Activated CD4-positive, CD25-positive, alpha-beta regulatory T cell (primary cell): ENCODE measurements at places on chromosomes 12 and 14.
A peak's percentile ranks its signal among the peaks of the same experiment; 100 is the strongest.

DNA sequence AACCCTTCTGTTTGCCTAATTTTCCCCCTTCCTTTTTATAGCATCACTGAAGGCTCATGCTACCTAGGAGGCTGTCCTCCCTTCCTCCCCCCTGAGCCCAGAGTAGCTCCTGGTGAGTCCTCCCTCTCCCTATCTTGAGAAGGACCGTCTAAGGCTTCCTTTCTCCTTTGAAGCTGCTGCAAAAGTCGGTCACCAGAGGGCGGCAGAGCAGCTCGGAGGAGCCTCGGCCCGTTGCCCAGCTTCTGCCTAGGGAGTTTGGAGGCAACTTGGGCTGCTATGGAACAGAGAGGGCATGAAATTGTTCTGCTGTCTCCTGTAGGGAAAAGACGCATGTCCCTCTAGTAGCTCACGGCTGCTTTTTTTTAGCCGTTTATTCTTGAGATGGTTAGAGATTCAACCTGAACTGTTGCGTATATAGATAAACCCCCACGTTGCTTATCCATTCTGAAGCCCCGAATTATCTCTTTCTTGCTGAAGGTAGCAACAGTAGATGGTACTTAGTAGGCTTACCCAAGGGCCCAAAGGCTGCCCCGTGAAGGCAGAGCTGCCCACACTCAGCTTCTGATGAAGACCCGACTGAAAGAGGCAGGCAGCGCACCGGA, 5.7 kb downstream of the WNT5B start:
- DNase-seq, result peak; percentile 28

DNA sequence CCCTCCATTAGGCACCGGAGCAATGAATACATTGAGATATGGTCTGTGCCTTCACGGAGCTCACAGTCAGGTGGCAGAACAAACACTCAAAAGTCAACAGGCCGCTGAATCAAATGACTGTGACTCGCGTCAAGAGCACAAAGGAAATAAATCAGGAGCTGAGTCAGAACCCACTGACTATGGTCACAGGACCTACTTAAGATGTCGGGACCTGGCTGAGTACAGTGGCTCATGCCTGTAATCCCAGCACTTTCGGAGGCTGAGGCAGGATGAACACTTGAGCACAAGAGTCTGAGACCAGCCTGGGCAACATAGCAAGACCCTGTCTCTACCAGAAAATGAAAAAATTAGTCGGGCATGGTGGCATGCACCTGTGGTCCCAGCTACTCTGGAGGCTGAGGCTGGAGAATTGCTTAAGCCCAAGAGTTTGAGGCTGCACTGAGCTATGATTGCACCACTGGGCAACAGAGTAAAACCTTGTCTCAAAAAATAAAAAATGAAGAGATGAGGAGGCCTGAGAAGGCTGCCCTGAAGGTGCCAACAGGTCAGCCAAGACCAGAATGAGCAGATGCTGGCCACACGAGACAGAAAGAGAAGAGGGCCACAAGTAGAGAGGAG, 19.9 kb downstream of the TMEM233 start:
- DNase-seq, result no peak

DNA sequence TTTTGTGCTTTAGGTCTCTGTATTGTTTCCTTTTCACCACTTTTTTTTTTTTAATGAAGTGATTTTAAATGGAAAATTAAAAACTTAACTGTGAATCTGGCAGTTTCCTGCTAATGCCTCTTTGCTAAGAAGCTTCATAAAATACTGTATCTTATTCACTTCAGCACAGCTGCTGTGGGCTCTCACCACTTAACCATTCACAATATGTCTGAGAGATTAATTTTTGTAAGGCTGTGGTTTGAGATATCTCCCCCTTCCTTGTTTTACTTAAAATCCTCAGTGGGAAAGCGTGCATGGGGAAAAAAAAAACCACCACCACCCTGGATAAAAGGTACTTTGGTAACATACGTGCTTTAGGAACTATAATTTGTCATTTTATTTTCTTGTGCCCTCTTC, 115.9 kb downstream of the ETV6 start:
- DNase-seq, result no peak

GRCh38 chr12:120628919-120629318, 11.5 kb upstream of the CABP1 start:
- no peak for DNase-seq

- DNase-seq, result peak; percentile 72
Observed at GRCh38 chr12:52980650-52981423, 25.4 kb upstream of the EIF4B start.

DNA sequence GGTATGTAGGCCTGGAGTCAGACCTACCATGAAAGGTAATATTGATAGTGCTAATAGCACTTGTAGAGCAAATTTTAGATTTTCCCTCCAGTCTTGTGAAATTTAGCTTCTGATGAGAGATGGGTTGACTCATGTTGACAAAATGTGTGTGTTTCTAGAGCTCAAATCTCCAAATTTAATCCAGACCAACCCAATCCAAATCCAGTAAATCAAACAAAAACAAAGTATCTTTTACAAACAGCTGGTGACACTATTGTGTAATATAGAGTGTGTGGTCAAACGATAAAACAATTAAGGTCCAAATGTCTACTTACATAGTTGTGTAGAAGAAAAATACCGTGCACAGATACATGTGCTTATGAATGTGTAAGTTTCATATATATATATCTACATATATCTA, 63.4 kb upstream of the KITLG start:
- DNase-seq, result no peak

GRCh38 chr12:121581686-121582429, 1.0 kb upstream of the KDM2B start:
- no peak for DNase-seq

- no peak for DNase-seq
Observed at GRCh38 chr14:96037891-96038557, 1.1 kb upstream of the C14orf132 start.

GRCh38 chr14:58899317-58899713, 261.6 kb downstream of the DACT1 start:
- no peak for DNase-seq

GRCh38 chr12:120199025-120199424, 1.9 kb downstream of the RPLP0 start:
- no peak for DNase-seq

- DNase-seq, result no peak
Observed at GRCh38 chr14:64053694-64054669, 201.2 kb downstream of the SYNE2 start.

- DNase-seq, result no peak
Observed at GRCh38 chr14:77125281-77125801, 16.2 kb downstream of the ZDHHC22 start.

DNA sequence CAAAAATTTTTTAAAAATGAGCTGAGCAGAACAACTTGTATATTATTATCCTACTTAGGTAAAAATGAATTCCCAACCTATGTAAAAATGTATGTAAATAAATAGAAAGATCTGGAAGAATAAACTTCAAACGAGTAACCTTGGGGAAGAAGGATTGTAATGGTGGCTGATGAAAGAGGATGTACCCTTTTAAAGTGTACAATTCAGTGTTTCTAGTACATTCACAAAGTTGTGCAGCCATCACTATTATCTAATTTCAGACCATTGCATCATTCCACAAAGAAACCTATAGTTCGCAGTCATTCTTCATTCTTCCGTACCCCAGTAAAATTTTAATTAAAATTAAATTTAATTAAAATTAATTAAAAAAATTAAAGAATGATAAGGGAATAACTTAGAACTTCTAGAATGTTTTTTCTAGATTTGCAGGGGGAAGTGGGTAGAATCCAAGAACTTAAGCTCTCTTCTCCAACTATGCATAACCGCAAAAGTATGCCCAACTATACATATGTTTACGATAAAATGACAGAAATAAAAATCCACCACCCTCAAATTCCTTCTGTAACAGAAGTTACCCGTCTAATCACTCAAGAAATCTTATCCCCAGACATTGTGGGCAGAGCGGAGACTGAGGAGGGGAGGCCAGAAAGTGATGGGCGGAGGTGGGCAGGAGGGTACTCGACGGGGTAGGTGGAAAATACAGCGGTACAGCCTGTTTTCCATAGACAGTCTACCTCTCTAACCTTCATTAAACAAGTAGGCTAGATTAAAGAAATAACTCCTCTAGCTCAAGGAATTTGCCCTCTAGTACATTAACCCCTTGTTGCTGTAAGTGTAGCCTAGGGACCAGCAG, 921 bp downstream of the DEPDC4 start:
- no peak for DNase-seq

- no peak for DNase-seq
Observed at GRCh38 chr14:41521891-41522290, 84.8 kb upstream of the LRFN5 start.

- DNase-seq, result no peak
Observed at GRCh38 chr12:52139147-52139546, 52.7 kb downstream of the KRT80 start.

DNA sequence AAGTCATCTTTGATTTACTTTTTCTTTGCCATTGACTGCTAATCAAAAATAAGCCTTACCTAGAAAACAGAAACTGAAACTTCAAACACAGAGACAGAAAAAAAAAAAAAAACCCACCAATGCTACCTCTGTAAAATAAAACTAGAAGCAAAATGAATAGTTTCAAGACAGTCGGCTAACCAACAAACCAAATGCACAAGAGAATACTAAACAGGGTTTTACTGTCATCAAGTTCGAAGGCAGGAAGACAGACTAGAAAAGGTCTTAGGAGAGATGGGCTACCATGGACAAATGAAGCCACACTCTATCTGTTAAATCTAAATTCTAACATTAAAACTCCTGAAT, 59.5 kb downstream of the SEL1L start:
- no peak for DNase-seq

- no peak for DNase-seq
Observed at GRCh38 chr12:64332296-64332695, 58.3 kb downstream of the C12orf56 start.

GRCh38 chr12:50039151-50039835, 14.0 kb upstream of the RACGAP1 start:
- DNase-seq, result peak; percentile 86

DNA sequence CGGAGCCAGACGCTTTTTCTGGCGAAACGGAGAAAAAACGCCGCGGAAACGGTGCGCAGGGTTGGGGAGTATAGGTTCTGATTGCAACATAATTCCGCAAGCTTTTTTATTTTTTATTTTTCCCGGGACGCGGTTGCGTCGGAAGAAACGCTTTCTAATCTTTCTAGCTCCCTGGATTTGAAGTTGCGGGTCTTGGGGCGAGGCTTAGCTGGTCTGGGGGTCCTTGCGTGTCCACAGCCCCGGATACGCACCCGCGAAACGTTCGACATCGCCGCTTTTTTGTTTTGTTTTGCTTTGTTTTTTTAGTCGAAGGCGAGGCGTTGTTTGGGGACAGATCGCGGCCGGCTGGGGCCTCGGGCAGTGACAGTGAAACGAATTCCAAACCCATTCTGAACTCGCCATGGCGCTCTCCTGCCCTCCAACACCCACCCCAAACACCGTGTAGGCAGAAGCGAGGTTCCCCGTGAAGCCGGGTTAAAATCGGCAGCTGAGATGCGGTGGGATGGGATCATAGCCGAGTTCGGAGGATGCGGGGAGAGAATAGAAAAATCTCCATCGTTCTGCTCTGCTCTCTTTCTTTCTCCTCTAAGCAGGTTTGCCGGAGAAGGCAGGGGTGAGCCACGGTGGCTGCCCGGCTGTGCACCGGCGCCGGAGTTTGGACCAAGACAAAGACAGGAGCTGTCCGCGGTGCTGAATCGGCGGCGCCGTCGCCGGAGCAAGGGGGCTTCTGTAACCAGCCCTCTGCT, 8.1 kb upstream of the LHX5 start:
- DNase-seq, result no peak

DNA sequence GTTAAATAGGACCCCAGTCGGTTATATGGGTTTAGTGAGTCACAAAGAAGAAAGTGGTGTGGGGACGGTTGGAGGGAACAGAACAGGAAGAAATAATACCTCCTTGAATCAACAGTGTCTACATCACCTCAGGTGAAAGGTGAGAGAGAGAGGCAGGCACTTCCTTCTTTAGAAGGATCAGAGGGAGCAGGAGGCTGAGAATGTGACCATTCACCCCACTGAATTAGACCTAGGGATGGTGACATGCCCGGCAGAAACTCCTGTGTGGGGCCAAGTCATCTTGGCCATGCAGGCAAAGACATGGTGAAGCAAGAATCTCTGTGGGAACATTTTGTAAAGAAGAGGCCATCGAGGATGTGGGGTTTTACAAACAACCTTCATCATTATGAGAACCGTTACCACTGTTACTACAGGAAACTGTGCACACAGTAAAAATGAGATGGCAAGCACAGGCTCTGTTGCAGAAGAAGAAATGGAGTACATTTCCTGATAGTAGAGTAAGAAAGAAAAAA, 1196.9 kb downstream of the VRK1 start:
- DNase-seq, result no peak

GRCh38 chr12:104006929-104007328, 41.3 kb downstream of the TDG start:
- DNase-seq, result no peak

DNA sequence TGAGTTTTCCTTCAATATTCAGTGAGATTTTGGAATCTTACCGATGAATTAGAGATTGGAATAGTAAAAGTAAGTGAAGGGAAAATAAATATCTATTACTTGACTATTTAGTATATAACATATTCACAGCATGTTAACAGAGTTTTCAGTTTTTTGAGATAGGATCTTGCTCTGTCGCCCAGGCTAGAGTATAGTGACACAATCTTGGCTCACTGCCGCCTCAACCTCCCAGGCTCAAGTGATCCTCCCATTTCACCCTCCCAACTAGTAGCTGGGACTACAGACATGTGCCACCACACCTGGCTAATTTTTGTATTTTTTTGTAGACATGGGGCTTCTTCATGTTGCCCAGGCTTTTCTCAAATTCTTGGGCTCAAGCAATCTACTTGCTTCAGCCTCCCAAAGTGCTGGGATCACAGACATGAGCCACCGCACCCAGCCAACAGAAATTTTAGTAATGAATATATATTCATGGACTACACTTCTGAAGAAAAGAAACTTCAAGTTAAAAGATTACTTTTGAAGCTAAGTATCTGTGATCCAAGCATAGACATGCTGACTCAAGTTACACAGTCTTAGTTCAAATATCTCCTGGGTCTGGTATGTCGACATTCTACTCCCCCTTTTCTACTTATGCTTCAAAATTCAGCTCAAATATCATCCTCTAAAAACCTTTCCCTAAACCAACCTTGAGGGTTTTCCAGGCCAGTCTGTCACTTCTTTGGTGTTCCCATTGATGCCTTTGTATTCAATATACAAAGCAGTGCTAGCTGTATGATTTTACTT, 13.8 kb downstream of the UBE2N start:
- no peak for DNase-seq

- no peak for DNase-seq
Observed at GRCh38 chr12:27285403-27285802, 41.3 kb downstream of the STK38L start.

DNA sequence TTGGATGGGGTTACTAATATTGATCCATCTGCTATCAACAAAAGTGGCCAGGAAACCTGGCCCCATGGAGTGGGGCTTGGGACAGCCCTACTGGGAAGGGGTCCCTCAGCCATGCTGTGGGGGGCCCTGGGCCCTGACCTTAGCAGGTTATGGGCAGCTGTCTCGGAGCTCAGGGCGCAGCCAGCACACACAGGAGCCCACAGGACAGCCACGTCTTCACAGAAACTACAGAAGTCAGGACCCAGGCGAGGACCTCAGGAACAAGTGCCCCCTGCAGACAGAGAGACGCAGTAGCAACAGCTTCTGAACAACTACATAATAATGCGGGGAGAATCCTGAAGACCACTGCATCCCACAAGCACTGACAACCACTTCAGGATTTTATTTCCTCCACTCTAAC, 11.9 kb upstream of the FKBP11 start:
- DNase-seq, result no peak

GRCh38 chr14:74938531-74939495, 15.8 kb upstream of the RPS6KL1 start:
- no peak for DNase-seq

GRCh38 chr14:94412671-94413638, 24.6 kb upstream of the SERPINA1 start:
- DNase-seq, result no peak
